ENCODE measurements at places on chromosomes 6 and 20.
A peak's percentile ranks its signal among the peaks of the same experiment; 100 is the strongest.

DNA sequence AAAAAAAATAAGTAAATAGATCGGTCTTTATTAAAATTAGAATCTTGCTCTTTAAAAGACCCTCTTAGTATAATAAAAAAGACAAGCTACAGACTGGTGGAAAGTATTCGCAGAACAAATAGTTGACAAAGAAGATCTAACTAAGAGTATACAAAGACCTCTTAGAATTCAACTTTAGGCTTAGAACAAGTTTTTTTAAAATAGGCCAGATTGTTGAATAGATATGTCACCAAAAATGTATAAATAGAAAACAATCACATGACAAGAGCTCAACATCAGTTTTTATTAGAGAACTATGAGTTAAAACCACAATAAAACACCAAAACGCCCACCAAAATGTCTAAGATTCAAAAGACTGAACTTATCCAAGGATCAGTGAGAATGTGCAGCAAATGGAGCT, 632.7 kb upstream of the PTCHD4 start:
- DNase-seq: no peak

DNA sequence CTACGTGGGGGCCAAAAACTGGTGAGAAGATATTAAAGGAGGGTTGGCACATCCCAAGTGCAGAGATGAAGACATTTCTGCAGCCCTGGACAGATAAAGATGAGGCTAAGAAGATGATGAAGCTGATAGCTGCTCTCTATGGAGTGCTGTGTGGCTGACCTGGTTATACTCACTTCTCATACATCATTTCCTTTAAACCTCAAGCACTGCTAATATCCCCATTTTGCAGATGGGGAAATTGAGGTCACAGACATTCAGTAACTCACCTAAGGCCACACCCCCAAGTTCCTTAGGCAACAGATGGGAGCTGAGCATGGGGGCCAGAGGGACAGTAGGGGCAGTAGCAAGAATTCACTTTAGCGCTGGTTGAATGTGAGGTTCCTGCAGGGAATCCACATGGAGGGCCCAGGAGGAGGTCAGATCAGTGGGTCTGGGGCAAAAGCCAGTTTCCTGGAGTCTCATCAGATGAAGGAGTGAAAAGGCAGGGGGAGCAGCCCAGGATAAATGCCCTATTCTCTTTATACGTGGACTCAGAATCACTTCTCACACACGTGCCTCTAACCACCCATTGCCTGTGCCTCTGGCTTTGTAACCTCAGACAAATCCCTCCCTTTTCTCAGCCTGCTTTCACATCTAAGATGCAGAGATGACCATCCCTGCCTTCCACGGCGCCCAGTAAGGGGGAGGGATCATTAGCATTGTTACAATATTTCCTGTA, 125.8 kb downstream of the NFATC2 start:
- no peak for DNase-seq

DNA sequence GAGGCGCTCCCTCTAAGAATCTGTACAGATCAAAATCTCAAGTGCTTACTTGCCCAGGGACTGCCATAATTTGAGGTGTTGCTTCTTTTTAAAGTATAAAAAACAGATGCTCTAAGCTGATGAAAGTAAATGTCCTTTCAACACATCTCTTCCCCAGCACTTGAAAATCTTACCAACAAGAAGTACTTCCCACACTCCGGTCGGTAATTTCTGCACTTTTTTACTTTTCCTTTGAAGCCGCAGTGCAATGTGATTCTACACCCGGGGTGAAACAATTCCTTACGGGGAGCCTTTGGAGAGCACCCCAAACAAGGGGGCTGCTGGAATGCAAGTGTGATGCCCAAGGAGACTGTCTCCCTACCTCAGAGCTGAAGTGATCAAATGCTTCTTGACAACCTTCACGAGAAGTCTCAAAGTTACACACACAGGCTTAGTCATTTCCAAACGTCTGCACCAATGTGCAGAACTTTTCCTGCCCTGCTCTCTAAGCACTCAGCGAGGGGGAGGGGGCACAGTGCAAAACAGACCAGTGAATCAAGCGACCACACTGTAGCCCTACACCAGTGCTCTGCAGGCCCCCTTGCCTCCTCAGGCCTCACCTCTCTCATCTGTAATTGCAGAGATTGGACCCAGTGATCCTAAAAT, 56.7 kb downstream of the ATXN1 start:
- peak; percentile 81 for DNase-seq

- no peak for DNase-seq
Measured at GRCh38 chr20:50586531-50587232, 76.5 kb downstream of the PTPN1 start.

DNA sequence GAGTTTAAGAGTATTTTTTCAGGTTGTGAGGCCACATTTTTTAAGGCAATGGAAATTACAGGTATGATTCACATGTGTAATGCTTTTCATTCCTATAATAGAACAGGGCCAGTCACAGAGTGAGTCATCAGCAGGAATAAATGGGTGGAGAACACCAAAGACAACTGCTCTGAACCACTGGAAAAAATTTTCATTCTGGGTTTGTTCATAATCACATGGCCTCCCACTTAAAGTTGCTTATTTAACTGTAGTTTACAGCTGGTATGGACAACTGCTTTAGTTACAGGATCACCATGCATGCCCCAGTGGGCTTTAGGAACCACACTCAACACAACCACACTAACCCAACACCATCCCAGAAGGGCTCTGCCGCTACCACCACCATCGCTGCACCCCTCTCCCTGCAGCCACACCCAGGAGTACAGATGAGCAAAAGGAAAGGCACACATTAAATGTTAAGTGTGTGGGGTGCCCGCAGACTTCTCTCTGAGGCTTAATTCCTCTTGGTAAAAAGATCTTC, 107.0 kb upstream of the DST start:
- no peak for DNase-seq

DNA sequence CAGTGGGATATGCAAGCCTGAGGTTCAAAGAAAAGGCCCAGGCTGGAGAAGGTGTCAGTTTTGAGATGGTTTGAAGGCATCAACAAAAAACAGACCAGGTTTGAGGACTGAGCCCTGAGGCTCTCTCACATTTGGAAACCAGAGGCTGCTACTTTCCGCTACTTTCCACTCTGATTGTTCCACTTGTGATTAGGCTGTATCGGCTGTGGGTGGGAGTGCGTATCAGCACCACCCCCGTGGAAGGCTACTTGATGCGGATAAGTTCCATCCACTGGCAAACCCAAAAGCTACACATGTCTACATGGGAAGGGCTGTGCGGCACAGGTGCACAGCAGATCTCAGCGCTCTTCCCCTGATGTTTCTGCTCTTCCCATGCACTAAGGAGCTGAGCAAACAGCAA, 198.7 kb downstream of the GMPR start:
- DNase-seq: peak; percentile 38

DNA sequence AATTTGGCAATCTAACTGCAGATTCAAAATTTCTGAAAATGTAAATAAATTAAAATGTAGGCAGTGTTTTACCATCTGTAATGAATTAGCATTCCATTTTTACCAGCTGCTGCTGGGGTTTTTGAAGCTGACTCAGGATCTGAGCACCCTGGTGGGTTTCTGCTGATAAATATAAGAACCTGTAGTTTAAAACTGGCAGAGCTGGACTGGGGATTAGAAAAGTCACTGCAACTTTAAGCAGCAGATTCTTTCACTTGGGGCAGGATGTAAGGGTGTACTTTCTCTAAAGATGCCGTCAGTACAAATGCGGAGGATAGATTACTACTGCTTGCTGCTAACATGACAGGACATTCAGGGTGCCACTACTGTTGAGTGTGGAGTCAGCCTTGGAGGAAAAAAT, 341.8 kb downstream of the CDKAL1 start:
- no peak for DNase-seq

GRCh38 chr6:125754566-125754965, 5.1 kb downstream of the HEY2 start:
- no peak for DNase-seq

DNA sequence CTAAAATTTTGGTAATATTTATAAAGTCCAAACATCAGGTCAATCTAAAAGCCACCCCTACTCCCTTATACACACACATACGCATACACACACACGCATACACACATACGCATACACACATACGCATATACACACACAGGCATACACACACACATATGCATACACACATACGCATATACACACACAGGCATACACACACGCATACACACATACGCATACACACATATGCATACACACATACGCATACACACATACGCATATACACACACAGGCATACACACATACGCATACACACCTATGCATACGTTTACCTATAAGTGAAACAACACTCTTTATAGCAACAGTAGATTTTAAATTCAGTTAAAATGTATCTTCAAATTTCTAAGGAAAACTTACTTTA, 112.8 kb upstream of the C6orf118 start:
- DNase-seq: no peak

DNA sequence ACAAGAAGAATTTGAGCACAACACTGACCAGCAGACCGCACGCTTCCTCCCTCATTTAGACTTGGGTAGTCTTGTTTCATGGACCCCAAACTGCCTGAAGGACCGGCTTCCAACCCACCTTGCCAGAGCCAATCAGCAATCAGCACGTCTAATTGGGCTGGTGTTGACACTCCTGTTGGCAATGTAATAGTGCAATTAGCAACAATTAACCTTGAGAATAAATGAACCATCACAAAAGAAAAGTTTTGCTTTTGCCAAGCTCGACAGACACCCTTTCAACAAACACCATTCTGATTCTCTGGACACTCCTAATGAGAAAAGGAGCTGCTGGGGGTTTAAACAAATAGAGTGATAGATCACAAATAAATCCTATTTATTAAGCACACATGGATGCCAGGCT, 61.0 kb downstream of the EDN3 start:
- DNase-seq: no peak

Data from activated T-cell treated with anti-CD3 and anti-CD28 coated beads, Interleukin-2, amount 50 U/mL, for 48 hours (primary cell).